ENCODE measurements at places on chromosomes 11 and 22. TPM values are rescaled to one million over a fixed set of nuclear protein-coding genes. Genes with fewer than 3 reads are reported as not detected.

Gene SCT
- not detected for total RNA-seq

Gene FXYD6
- total RNA-seq, result 22.0 TPM

Gene RIC3
- 16.2 TPM for total RNA-seq

Gene CDCA5
- 0.93 TPM for total RNA-seq

Gene CNTF
- 1.3 TPM for total RNA-seq

Gene MMP8
- total RNA-seq, result not detected

Gene C11orf86
- total RNA-seq, result not detected

Gene LRRN4CL
- 2.8 TPM for total RNA-seq

Gene IGSF9B
- total RNA-seq, result 49.5 TPM

Gene APOA4
- not detected for total RNA-seq

Gene PGA4
- total RNA-seq, result not detected

Gene OR52N2
- total RNA-seq, result not detected

Gene CCDC188
- total RNA-seq, result 1.1 TPM

Gene CPSF7
- 43.5 TPM for total RNA-seq

Gene OR5B21
- not detected for total RNA-seq

Gene XKR3
- not detected for total RNA-seq
